ENCODE measurements at places on chromosomes 4 and X. TPM values are rescaled to one million over a fixed set of nuclear protein-coding genes. Genes with fewer than 3 reads are reported as not detected.

DNA sequence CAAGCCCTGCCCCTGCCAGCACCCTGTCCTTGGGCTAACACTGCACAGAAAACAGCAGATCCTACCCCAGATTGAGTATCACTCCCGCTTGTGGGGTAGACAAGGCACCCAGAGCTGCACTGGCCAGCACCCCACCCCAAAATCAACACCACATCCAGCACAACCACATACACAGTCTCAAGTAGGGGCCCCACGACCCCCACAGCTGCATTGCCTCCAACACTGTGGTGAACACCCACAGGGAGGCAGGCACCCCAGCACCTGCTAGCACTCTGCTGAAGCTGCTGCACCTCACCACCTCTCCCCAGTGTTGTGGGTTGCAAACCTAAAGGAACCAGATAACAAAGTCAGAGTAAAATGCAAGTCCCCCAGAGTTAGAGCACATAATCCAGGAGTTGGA, 589.9 kb downstream of the PCDH19 start:
- H3K27me3 ChIP-seq: no peaks in the 10 kb centered on the region
- no peaks in the 10 kb centered on the region for H3K36me3 ChIP-seq
- H3K4me3 ChIP-seq: no peak overlapping the region
- no peak for DNase-seq
- no peak overlapping the region for H3K27ac ChIP-seq
- no peaks in the 10 kb centered on the region for H3K4me1 ChIP-seq

GRCh38 chr4:145167887-145168286, 12.5 kb downstream of the OTUD4 start:
- H3K27ac ChIP-seq: no peak overlapping the region
- H3K4me1 ChIP-seq: no peaks in the 10 kb centered on the region
- peaks cover 62% of the 10 kb centered on the region for H3K36me3 ChIP-seq
- no peak for DNase-seq

- H3K4me1 ChIP-seq: no peaks in the 10 kb centered on the region
- H3K4me3 ChIP-seq: no peak overlapping the region
- H3K27me3 ChIP-seq: no peaks in the 10 kb centered on the region
- peak overlapping the region; percentile 11 for H3K27ac ChIP-seq
- no peak for DNase-seq
- H3K36me3 ChIP-seq: no peaks in the 10 kb centered on the region
Observed at GRCh38 chrX:66012094-66012534, 27.8 kb downstream of the VSIG4 start.

DNA sequence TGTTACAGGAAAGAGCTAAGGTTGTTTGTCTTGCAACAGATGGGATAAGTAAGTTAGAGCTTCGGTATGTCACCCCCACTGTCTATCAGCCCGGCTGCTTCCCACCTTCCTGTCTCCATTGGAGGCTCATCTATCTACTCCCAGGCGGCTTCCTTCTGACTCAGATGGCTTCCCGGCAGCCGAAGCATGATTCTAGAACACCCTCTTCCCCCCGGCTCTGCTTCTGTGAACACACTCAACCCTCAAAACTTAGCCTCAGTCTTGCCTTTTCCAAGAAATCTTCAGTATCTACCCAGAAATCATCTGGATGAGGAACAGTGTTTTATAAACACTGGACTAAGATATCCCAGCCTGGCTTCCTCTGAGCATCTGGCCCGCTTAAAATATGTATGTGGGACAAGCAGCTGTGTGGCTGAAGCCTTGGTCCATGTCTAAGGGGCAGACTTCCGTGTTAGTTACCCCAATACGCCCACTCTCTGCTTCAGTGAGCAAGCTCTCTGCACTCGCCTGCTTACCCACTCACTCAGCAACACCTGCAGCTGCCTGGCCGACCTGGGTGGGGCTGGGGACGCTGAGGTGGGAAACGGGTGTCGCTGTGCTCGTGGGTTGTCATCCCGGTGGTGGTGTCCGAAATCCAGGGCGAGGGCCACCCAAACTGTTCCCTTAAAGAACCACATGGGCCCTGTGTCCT, 12.0 kb upstream of the SLC2A9 start:
- peaks cover 24% of the 10 kb centered on the region for H3K4me1 ChIP-seq
- no peaks in the 10 kb centered on the region for H3K36me3 ChIP-seq
- DNase-seq: no peak
- no peak overlapping the region for H3K4me3 ChIP-seq

GRCh38 chr4:81427344-81427821, 44.3 kb downstream of the RASGEF1B start:
- H3K36me3 ChIP-seq: peaks cover 71% of the 10 kb centered on the region
- no peaks in the 10 kb centered on the region for H3K4me1 ChIP-seq
- no peak for DNase-seq
- no peak overlapping the region for H3K27ac ChIP-seq
- H3K27me3 ChIP-seq: no peaks in the 10 kb centered on the region

DNA sequence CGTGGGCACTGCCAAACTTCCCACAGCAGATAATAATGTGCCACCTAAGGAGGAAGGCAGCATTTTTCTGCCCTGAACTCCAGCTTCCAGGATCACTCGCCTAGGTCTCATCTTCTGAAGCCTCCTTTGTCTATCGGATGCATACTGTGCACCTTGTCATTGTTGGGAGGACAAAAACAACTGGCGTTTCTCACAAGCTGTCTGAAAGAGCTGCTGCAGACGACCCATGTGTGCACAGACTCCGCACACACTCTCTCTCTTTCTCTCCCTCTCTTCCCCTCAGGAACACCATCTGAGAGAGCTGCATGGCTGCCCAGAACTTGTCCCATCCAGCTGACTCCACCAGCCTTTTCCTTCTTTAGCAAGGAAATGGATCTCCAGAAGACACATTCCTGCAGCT, 83.0 kb downstream of the MAML3 start:
- peaks cover 26% of the 10 kb centered on the region for H3K4me1 ChIP-seq
- H3K36me3 ChIP-seq: no peaks in the 10 kb centered on the region
- no peak overlapping the region for H3K4me3 ChIP-seq

GRCh38 chr4:108249397-108249796, 80.7 kb upstream of the LEF1 start:
- no peak overlapping the region for H3K4me3 ChIP-seq
- no peak for DNase-seq

DNA sequence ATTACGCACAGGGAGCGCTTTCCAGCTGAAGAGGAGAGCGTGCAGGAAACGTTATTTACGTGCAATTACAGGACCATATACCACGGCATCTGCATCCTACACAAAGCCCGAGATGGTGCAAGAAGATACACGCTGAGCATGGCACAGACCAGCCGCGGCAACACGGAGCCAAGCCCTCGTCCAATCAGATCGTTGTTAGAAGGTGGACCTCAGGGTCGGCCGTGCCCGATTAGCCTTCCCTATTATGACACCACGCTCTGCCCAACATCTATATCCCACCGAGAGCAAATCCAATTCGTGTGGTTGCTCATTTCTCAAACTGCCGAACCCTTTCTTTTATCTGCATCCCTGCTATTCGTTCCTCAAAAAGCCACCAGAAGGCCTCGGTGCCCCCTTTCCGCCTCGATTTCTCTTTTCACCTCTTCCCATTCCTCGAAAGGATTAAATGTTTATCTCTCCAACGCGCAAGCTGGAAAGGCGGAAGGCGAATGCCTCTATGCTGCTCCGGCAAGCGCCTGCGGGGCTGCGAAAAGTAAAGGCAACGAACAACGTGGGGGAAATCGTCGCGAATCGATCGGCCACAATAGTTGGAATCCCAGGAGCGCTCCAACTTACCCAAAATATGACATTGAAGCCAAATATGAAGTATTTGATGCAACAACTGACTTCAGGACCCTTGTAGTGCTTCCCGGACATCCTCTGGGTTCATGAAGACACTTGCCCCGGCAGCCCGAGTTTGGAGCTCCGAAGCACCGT, 702 bp downstream of the TSPAN5 start:
- H3K27me3 ChIP-seq: no peaks in the 10 kb centered on the region
- H3K27ac ChIP-seq: no peak overlapping the region
- H3K4me3 ChIP-seq: peak overlapping the region; percentile 76
- peaks cover 16% of the 10 kb centered on the region for H3K4me1 ChIP-seq

ZNF157 gene
- total RNA-seq: 0.23 TPM

GRCh38 chr4:107219681-107220080, 183.6 kb upstream of the DKK2 start:
- no peaks in the 10 kb centered on the region for H3K4me1 ChIP-seq
- DNase-seq: no peak
- H3K27ac ChIP-seq: no peak overlapping the region
- H3K4me3 ChIP-seq: no peak overlapping the region

GRCh38 chrX:39445336-39445735, 644.1 kb downstream of the MID1IP1 start:
- no peak overlapping the region for H3K4me3 ChIP-seq
- H3K4me1 ChIP-seq: no peaks in the 10 kb centered on the region
- no peaks in the 10 kb centered on the region for H3K36me3 ChIP-seq
- no peak overlapping the region for H3K27ac ChIP-seq
- H3K27me3 ChIP-seq: no peaks in the 10 kb centered on the region

- H3K27ac ChIP-seq: no peak overlapping the region
- H3K27me3 ChIP-seq: no peaks in the 10 kb centered on the region
- H3K36me3 ChIP-seq: no peaks in the 10 kb centered on the region
- H3K4me3 ChIP-seq: no peak overlapping the region
- H3K4me1 ChIP-seq: no peaks in the 10 kb centered on the region
Observed at GRCh38 chrX:95218976-95219375, 1465.7 kb upstream of the DIAPH2 start.

GRCh38 chrX:108165383-108166111, 74.0 kb downstream of the ATG4A start:
- no peaks in the 10 kb centered on the region for H3K4me1 ChIP-seq
- H3K36me3 ChIP-seq: no peaks in the 10 kb centered on the region
- H3K27me3 ChIP-seq: no peaks in the 10 kb centered on the region

SERTM2 gene
- total RNA-seq: 1.6 TPM

GRCh38 chr4:84312426-84313012, 186.6 kb downstream of the NKX6-1 start:
- no peak overlapping the region for H3K4me3 ChIP-seq
- no peaks in the 10 kb centered on the region for H3K27me3 ChIP-seq
- no peak overlapping the region for H3K27ac ChIP-seq
- no peaks in the 10 kb centered on the region for H3K4me1 ChIP-seq

- no peak overlapping the region for H3K27ac ChIP-seq
- H3K27me3 ChIP-seq: no peaks in the 10 kb centered on the region
- H3K4me3 ChIP-seq: no peak overlapping the region
- no peaks in the 10 kb centered on the region for H3K4me1 ChIP-seq
Observed at GRCh38 chrX:118904218-118904617, 70.2 kb upstream of the LONRF3 start.

DNA sequence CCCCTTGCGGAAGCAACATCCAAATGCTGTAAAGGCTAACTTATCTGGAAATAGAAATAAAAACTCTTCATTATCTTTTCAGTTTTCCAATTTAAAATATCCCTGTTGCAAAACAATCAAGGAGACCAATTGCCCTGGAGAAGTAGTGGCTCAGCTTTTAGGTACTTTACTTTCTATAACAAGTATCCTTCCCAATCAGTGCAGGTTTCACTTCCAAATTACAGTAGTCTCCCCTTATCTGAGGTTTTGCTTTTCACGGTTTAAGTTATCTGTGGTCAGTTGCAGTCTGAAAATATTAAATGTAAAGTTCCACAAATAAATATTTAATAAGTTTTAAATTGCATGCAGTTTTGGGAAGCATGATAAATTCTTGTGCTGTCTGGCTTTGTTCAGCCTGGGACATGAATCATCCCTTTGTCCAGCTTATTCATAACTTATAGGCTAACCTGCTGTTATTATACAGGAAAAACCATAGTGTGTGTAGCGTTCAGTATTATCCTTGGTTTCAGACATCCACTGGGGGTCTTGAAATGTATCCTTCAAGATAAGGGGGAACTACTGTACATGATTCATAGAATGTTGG, 973.1 kb upstream of the GRID2 start:
- no peak overlapping the region for H3K27ac ChIP-seq
- H3K4me1 ChIP-seq: no peaks in the 10 kb centered on the region
- no peak overlapping the region for H3K4me3 ChIP-seq
- no peak for DNase-seq

DNA sequence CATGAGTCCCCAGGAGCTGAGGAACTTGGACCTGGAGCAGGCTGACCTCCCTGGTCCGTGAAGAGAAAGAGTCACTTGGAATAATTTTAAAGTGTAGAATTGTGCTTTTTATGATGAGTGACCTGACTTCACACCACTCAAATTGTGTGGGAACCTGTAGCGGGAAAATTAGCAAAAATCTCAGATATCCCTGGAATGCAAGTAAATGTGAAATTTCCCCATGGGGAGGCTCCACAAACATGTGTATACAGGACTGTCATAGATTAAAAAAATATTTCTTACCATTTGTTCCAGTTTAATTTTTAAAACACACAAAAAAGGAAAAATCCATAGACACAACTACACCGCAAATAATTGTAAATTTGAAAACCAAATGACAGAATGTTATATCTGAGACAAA, 1079.6 kb upstream of the PABPC4L start:
- H3K4me3 ChIP-seq: no peak overlapping the region
- no peaks in the 10 kb centered on the region for H3K27me3 ChIP-seq
- H3K36me3 ChIP-seq: no peaks in the 10 kb centered on the region
- no peak overlapping the region for H3K27ac ChIP-seq

EGFL6 gene
- total RNA-seq: 10.1 TPM

GRCh38 chrX:71366674-71367256, 608 bp downstream of the TAF1 start:
- H3K27me3 ChIP-seq: no peaks in the 10 kb centered on the region
- DNase-seq: peak; percentile 65
- H3K36me3 ChIP-seq: peaks cover 18% of the 10 kb centered on the region
- H3K4me3 ChIP-seq: peak overlapping the region; percentile 69
- peaks cover 7% of the 10 kb centered on the region for H3K4me1 ChIP-seq

DNA sequence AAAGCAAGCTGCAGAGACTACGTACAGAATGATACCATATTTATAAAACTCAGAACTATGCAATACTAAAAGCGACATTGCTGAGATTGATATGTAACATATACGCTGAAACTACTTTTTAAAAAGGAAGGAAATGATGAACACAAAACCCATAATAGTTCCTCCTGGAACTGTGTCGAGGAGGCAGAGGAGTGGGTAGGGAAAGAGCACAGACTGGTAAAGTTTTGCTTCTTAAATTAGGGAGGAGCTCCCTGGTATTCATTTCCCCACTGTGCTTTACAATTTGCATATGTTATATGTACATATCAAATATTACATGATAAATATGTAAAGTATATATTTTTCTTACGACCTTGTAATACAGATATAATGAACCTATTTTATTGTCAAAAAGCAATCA, 13.9 kb downstream of the UFSP2 start:
- no peaks in the 10 kb centered on the region for H3K4me1 ChIP-seq
- DNase-seq: no peak
- no peak overlapping the region for H3K4me3 ChIP-seq
- peaks cover 68% of the 10 kb centered on the region for H3K36me3 ChIP-seq
- no peak overlapping the region for H3K27ac ChIP-seq

GRCh38 chrX:17738737-17739535, 1.6 kb downstream of the SCML1 start:
- peak overlapping the region; percentile 66 for H3K4me3 ChIP-seq
- no peaks in the 10 kb centered on the region for H3K4me1 ChIP-seq
- H3K36me3 ChIP-seq: no peaks in the 10 kb centered on the region
- no peaks in the 10 kb centered on the region for H3K27me3 ChIP-seq
- no peak for DNase-seq

GRCh38 chrX:110001740-110002299, 1.1 kb upstream of the TMEM164 start:
- H3K27ac ChIP-seq: peak overlapping the region; percentile 70
- no peak for DNase-seq
- no peaks in the 10 kb centered on the region for H3K27me3 ChIP-seq
- H3K4me3 ChIP-seq: peak overlapping the region; percentile 62
